ENCODE measurements at places on chromosomes 7 and 10.

DNA sequence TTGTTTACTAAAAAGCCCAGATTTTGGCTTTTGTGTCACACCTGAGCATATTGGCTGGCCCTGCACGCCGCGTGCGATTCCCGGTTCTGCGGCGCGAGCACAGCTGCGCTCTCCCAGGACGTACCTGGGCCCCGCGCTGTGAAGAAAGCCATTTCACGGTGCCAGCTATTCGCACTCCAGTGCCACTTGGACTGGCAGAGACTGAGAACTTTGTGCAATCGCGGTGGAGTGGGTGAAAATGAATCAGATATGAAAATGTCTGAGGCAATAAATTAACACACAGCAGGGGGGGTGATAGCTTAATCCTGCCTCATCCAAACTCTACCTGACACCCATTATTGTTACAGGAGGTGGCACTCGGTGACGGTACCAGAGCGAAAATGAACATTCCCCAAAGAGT is 330.1 kb upstream of the MGMT start:
- DNase-seq, result no peak

- peak; percentile 13 for DNase-seq
These were observed 7.0 kb upstream of the EVX1 start for GRCh38 chr7:27235387-27236311.

- peak; percentile 56 for DNase-seq
These were observed 53.9 kb downstream of the SYPL1 start for GRCh38 chr7:106057962-106058927.

DNA sequence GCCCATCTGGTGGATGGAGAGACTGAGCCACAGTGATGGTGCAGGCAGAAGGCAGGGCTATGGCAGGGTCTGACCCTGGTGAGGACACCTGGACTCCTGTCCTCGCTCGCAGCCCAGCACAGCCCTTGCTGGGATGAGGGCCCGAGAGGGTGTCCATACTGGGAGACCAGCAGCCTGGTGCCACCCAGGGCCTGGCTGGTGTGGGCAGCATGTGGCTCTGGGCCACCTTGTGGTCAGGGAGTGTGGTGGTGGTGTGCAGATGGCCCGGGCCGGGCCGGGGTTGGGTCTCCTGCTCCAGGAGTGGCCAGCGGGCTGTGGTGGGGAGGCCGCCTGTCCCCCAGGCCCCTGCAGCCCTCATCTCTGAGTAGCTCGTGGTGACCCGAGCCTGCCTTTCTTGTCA is 14.9 kb downstream of the ADCY1 start:
- DNase-seq, result no peak

DNA sequence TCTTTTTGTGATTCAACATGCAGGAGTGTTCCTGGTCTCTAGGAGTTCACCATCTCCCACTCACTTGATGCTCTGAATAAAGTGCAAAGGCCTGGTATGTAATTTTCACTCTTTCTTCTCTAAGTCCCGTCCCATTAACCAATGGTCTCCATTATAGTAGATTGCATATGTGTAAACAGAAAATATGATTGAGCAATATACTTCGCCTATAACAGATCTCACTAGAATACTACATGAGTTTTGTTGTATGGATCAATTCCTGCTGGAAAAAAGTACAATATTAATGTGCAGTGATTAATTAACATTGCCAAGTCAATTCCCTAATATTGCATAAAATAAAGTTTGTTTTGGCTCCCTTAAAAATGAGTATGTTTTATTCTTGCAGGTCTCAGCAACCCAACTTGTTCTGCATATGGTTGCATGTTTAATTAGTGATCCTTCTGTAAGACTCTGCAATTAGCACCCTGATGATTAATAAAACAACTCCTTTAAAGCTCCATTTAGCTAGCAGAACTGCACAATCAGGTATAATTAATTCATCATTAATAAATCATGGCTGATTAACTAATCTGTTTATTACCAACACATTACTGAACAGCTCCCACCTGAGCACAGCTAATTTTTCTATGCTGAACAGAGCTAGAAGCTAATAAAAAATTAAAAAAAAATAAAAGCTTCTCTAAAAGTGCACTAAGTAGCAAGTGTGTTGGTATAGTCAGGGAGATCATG is 37.8 kb upstream of the ATOH7 start:
- DNase-seq, result no peak

DNA sequence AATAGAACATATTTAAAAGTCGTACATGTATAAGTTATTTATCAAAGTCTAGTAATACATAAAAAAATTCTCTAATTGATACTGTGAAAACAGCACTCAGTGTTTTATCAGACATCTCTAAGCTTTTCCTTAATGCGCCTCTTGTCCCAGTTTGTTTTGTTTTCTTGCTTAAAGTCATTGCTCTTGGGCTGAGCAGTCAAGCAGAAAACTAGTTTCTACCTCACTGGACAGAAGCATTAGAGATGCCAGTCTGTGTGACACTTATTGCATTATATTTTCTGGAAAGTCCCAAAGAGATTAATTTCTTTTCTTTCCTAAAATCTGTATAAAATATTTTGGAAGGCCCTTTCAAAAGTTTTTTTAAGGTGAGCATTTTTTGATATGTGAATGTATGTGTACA is 236.2 kb downstream of the PCLO start:
- DNase-seq, result no peak

DNA sequence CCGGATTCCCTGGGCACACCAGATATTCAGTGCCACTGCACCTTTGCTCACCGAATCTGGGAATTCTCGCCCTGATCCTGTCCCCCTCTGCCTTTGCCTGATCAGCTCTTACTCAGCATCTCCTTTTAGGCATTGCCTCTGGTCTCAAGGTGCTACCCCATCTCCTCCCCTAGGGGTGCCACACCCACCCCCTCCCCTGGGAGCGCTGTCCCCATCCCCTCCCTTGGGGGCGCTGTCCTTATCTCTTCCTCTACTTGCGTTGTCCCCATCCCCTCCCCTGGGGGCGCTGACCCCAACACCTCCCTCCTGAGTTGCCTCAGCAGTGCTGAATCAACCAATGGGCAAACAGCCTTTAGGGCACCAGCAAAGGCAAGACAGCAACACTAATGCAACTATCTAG is 686.9 kb upstream of the FOXK1 start:
- DNase-seq, result peak; percentile 19

GRCh38 chr10:132290631-132291030 is 17.1 kb downstream of the STK32C start:
- no peak for DNase-seq

DNA sequence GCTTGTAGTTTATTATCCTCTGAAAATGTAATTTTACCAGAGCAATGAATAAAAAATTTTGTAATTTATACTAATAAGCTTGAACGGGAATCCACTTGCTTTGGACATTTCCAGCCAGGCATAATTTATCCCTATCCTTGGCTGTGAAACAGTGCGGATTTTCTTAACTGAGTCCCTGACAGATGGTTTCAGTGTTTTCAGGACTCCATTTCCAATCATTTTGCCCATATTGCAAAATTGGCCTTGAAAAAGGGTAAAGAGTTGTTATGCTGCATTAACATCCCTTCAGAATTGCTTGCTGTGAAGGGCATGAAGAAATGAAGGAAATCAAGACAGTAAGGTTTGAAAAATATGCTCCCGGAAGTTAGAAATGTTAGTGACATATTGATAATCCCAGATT is 57.7 kb downstream of the NXPH1 start:
- DNase-seq, result no peak

- no peak for DNase-seq
These were observed 125.2 kb upstream of the RET start for GRCh38 chr10:42951486-42952251.

DNA sequence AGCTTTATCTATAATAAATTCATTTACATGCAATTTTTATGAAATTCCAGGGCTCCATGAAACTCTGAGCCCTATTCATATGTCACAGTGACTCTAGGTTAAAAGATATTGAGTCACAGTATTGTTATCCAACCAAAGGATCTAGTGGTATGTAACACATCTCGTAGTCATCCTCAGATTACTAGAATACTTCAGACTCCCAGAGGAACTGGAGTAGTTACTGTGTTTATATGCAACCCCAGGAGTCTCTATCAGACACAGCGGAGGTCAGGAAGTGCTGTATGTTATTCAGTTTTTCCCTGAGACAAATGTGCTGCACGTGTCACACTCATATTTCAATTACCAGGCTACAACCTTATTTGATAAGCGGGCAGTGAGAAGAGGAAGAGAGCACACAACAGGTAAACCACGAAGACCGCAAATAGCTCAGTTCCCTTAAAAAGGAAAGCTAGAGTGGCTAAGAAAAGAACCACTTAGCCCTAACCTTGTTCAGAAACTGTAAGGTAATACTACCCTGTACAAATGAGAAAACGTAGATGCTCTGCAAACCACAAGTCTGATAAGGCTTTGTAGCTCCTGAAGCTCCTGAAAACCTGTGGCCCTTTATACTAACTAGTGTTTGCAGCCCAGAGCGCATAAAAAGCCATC is 114.0 kb upstream of the CNTNAP2 start:
- DNase-seq, result no peak

- DNase-seq, result no peak
These were observed 2.6 kb downstream of the NKX6-2 start for GRCh38 chr10:132783165-132783939.

- no peak for DNase-seq
These were observed 204.1 kb downstream of the PHF14 start for GRCh38 chr7:11177793-11178192.

DNA sequence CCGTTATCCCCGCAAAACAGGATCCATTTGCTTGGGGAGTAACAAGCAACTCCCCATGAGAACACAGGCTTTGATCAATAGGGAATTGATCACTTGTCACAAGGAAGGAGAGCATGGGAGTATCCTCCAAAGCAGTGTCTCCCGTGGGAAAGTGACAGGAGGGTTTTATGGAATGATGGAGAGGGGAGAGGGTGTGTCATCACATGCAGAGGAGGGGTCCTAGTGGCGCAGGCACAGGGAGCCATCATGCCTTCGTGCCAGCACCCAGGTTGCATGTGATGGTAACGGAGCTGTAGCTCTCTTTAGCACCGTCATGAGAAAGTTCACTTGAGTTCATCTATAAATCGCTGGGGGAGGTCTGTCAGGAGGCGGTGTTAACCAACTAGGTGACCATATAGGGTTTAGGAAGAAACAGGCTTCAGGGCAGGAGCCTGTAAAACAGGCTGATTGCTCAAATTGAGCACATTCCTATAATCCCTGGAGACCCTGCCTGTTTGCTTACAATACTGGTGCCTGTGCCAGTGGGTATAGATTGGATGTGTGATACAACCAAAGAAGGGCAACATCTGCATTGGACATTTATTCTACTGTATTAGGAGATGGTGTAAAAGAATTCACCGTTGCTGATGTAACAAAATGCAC is 428.5 kb downstream of the GALNT17 start:
- no peak for DNase-seq

DNA sequence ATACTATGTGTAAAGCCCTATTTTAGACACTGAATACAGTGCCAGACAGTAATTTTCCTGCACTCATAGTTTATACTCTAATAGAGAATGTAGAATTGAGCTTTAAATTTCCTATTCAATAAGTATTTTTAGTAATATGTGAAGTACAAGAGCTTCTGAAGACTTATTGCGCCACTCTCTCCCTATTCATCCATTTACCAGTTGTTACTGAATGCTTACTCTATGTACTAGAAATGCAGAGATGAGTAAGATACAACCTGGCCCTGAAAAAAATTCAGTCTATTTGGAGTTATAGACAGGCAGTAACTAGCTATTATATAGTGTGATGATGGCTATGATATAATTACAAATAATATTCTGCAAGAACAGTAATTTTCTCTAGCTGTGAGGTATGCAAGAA is 98.8 kb downstream of the ADK start:
- DNase-seq, result no peak

DNA sequence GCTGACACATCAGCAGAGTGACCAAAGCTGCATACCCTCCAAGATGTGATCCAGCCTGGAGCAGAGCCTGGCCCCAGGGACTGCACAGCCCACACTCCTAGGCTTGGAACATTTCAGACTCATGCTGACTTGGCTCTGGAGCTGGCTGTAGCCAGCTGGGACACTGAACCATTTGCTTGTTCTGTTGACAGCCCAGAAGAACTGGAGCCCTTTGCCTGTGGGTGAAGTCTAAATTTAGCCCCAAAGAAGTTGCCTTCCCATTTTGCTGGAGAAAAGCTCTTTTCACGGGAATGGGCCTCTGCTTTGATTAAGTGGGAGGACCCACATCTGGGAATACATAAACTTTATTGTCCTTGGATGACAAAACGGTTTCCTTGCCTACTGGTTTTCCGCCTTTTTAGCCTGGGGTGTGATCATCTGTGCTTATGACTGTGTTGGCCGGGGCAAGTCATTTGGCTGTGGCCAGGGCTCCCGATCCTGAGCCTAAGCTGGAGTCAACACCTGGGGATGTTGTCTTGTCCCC is 186.2 kb upstream of the BMPER start:
- DNase-seq, result no peak

DNA sequence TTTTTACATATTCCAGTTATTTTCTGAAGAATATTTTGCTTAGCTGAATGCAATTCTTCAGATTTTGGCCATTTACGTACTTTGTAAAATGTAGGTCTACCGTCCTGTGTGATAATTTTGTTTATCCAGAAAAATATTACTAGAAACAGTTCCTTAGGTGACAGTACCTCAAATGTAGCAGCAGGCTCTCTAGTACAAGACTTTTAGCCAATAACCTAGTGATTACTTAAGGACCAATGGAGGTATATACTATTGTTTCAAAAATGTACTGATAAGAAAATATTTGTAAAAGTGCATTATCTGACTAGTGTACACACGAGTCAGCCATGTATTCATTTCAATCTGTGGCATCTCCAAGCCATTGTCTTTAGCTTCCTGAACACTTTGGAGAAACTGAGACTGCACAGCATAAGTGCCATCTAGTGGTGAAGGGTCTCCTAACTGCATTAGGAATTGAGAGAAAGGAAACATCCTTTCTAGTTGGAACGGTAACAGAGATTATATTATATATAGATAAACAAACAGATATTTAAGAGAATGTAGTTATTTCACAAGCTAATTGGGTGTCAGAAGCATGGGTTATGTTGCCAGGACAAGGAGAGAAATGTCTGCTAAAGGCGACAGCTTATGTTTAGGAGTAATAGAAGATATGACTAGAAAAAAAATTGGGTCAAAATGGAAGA is 23.7 kb downstream of the RTKN2 start:
- peak; percentile 67 for DNase-seq

- DNase-seq, result peak; percentile 31
These were observed 479.8 kb downstream of the ADRA2A start for GRCh38 chr10:111556666-111557065.

- DNase-seq, result no peak
These were observed 118.3 kb downstream of the POU6F2 start for GRCh38 chr7:39095875-39096619.

DNA sequence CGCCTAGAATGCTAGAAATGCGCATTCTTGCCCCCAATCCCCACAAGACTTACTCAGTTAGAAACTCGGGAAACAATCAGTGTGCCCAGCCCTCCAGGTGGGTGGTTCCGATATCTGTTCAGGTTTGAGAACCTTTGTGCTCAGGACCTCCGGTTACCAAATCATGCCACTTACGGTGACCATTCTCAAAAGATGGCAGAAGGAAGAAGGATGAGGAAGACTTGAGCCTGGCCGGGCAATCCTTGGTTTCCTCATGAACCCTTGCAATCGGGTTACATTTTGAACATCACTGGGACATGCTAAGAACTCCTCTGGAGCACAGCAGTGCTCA is 52.1 kb downstream of the RBM17 start:
- DNase-seq, result no peak
